Germinal center (tissue), 1 donor: ENCODE measurements at places on chromosomes 2 and 18.

DNA sequence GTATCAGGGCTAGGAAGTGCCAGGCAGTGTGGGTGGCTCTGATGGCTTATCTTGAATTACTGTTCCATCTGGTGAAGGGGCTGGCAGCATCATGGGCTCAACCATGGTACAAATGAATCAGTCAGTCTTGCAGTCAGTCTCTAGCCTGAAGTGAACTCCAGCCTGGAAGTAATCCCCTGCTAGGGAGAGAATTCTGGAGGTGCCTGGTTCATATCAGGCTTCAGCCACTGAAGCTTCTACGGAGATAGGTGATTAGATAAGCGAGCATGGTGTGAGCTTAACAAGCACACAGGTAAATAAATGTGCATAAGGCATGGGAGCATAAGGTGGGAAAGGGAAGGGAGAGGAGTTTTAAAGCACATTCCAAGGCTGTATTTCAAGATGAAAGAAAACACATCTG is 541.7 kb downstream of the MBD2 start:
- no peak for DNase-seq

DNA sequence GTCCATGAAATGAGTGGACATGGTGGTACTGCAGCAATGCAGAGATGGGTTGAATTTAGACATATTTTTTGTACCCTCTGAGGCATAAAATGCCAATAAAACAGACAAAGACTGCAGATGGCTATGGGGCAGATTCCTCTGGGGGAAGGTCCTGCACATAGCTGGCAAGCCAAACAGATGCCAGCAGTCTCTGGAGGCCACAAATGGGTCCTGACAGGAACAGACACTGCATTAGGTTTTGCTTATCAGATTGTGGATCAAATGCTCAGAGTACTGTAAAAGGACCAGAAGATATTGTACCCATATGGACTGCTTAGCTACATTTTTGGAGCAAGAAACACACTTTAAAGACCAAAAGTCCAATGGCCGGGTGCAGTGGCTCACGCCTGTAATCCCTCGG is 40.9 kb upstream of the ORC2 start:
- DNase-seq, result no peak

DNA sequence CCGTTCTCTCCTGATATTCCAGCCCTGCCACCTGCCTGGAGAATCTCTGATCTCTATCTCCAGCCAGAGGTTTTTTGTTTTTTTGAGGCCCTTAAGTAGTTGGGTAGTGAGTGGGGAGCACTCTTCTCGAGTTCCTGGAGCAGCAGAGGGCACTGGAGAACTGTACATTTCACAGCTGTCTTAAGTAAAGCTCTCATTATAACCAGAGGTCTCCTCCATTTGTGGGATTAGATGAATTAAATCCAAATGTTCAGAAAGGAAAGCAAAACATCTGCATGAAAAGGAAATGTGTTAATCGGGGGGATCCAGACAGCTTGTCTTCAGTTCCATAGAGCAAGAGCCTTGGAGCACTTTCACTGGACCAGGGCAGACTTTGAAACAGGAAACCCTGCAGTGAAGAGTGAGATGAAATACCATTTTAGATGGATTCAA is 32.8 kb downstream of the AOX1 start:
- DNase-seq, result no peak

GRCh38 chr2:47870641-47871540 is 35.4 kb downstream of the FBXO11 start:
- DNase-seq, result no peak

GRCh38 chr2:178057179-178057680 is 15.3 kb downstream of the PDE11A start:
- DNase-seq, result no peak
